GM13976 (cell line): ENCODE measurements at places on chromosomes 2 and 18.

- peak; percentile 61 for DNase-seq
Measured at GRCh38 chr2:70994009-70994698, 519 bp downstream of the TEX261 start.

DNA sequence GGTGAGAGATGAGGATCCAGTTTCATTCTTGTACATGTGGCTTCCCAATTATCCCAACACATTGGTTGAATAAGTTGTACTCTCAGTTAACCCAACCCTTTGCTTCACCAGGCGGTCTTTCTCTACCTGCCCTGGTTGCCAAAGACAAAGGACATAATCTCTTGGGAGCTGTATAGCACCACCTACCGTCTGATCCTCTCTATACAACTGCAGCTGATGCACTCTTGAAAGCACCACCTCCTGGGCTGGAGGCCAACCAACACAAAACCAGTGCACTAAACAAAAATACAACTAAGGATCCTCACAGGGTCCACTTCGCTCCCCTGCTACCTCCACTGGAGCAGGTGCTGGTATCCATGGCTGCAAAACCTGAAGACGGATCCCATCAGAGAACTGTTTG is 473.6 kb upstream of the NRXN1 start:
- DNase-seq: no peak

DNA sequence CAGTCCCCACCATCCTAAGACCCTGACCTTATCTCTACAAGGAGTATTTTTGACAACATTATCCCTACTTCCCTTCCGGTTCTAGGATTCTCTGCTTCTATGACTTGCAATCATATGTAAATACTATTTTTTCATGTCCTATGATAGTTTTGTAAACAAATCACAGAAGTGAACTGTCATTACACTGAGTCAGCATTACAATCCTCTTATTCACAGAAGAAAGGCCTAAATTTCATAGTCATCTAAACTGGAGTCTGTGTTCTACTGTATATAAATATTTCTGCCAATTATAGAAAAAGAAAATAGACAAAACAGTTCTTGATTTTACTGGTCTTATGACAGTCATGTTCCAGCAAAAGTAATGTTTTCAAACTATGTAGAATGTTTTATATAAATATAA is 265.1 kb downstream of the NCKAP5 start:
- DNase-seq: no peak

GRCh38 chr2:88429929-88430328 is 22.6 kb downstream of the FOXI3 start:
- no peak for DNase-seq

GRCh38 chr18:74499633-74500032 is 3.5 kb downstream of the CNDP2 start:
- peak; percentile 74 for DNase-seq

- no peak for DNase-seq
Measured at GRCh38 chr2:230896346-230897115, 28.5 kb downstream of the GPR55 start.

- DNase-seq: no peak
Measured at GRCh38 chr2:238709325-238710025, 138.4 kb upstream of the TWIST2 start.

DNA sequence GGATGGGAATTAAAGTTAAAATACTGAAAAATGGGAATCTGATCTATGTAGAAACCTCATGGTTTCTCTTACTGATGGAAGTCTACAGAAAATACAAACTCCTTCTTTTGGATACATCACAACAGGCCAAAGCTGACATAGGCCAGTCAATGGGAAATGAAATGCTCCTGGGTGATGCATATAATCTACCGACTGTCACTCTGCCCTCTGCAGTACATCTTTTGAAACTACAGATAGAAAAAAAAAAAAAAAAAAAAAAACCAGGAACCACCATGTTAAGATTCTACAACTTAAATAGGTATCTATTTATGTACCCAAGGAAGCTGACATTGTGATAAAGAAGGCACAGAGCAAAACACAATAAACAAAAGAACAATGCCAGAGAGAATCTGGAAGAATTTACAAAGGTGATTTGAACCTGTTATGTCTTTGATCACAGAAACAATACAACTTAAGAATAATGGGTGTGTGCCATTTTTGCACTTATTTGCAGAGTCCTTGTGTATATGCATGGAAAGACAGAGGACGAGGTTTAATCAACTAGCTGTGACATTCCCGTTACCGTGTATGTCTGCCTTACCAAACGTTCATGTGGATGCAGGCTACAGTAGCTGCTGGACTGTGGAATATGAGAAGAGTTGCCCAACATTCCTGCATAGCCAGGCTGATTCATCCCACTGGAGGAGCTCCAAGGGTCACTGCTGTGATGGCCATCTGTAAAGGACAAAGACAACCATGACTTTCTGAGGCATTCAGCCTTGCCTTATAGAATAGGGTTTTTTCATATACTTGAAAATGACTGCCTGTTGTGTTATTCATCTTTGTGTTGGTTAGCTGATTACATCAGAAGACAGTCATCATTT is 312.7 kb downstream of the TCF4 start:
- no peak for DNase-seq

- no peak for DNase-seq
Measured at GRCh38 chr18:27057519-27058234, 127.4 kb downstream of the CHST9 start.

DNA sequence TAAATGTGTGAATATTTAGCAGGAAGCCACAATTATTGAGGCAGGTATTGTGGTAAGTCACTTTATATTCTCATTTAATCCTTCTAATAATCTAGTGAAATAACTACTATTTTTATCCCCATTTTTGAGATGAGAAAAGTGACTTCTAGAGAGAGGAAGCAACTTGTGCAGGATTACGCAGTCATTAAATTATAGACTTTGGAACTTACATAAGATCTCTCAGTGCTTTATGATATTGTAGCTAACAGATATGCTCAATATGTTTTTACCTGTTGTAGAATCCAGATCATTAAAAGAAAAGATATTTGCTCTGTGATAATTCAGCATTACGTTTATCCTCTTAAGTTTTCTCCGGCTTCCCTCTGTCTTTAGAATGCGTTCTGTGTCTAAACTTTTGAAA is 50.5 kb downstream of the MBD5 start:
- no peak for DNase-seq

- DNase-seq: no peak
Measured at GRCh38 chr2:78293768-78294167, 731.7 kb upstream of the REG3G start.

GRCh38 chr2:115480741-115481140 is 1038.3 kb downstream of the DPP10 start:
- DNase-seq: no peak

GRCh38 chr2:126824663-126825062 is 74.0 kb upstream of the TEX51 start:
- no peak for DNase-seq

GRCh38 chr2:129464036-129464435 is 515.4 kb upstream of the RAB6C start:
- DNase-seq: no peak

DNA sequence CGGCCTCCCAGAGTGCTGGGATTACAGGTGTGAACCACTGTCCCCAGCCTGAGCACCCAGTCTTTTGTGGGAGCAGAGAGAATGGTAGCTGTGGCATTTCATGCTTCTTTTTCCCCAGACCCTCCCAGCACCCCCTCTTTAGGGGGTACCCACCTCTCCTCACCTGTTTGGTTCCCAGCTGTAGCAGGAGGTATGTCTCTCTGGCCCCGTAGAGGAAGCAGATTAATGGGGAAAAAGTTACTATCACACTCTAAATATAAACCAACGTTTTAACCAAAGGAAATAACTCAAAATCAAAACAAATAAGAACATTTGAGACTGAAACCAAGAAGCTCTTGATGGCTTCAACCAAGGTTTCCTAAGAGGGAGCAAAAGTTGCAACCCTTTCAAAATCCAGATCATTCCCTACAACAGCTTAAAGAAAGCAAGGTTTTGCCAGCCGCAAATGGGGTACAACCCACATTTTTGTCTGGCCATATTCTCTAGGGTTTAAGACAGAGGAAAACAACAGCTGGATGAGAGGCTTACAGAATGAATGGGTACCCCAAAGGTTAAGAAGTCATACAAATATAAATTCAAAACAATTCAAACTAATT is 8.0 kb downstream of the RNF125 start:
- DNase-seq: no peak

DNA sequence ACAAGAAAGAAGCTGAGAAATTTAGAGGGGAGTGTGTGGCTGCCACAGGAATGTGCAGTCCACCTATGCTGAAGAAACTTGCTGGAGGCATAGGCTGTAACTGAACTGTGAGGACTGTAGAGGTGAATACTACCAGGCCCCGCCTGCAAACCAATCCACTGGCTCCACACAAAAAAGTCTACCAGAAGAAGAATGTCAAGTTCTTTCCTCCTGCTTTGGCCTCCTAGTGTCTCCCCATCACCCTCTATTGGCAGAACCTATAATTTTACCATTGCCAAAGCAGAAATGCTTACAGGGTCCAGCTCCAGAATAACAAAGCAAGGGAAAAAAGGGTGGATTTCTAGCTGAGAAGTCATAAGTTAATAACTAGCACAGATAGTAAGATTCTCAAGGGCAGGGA is 5.9 kb upstream of the ATP5MC3 start:
- DNase-seq: peak; percentile 33

- no peak for DNase-seq
Measured at GRCh38 chr18:5879479-5879882, 15.8 kb downstream of the TMEM200C start.

- DNase-seq: no peak
Measured at GRCh38 chr2:230737791-230738226, 25.2 kb downstream of the CAB39 start.

DNA sequence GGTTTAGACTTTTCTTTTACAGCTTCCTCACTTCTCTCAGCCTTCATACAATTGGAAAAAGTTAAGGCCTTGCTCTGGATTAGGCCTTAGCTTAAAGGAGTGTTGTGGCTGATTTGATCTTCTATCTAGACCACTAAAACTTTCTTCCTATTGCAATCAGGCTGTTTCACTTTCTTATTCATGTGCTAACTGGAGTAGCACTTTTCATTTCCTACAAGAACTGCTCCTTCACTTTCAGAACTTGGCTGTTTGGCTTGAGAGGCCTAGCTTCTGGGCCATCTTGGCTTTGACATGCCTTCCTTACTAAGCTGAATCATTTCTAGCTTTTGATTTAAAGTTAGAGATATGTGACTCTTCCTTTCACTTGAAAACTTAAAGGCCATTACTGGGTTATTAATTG is 114.3 kb downstream of the ARHGEF4 start:
- no peak for DNase-seq

- peak; percentile 27 for DNase-seq
Measured at GRCh38 chr2:241777170-241777685, 606 bp downstream of the GAL3ST2 start.
